ENCODE measurements at places on chromosomes 5 and 9.

DNA sequence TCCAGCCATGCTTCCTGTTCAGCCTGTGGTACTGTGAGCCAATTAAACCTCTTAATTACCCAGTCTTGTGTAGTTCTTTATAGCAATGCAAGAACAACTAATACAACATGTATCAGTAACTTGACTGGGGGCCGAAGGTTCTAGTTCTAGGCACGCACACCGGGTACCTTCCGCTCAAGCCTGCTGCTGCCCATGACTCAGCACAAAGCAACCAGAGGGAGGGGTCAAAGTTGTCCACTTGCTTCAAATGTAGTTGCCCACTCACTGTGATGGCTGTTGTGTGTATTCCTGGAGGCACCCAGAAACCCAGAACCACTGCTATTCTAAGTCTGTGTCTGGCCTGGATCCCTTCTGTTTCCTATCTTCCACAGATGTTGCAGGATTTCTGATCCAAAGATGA lies 222.6 kb downstream of the FRMD3 start:
- DNase-seq, result no peak

- DNase-seq, result no peak
Observed at GRCh38 chr5:178902849-178903248, 7.1 kb downstream of the ZFP2 start.

DNA sequence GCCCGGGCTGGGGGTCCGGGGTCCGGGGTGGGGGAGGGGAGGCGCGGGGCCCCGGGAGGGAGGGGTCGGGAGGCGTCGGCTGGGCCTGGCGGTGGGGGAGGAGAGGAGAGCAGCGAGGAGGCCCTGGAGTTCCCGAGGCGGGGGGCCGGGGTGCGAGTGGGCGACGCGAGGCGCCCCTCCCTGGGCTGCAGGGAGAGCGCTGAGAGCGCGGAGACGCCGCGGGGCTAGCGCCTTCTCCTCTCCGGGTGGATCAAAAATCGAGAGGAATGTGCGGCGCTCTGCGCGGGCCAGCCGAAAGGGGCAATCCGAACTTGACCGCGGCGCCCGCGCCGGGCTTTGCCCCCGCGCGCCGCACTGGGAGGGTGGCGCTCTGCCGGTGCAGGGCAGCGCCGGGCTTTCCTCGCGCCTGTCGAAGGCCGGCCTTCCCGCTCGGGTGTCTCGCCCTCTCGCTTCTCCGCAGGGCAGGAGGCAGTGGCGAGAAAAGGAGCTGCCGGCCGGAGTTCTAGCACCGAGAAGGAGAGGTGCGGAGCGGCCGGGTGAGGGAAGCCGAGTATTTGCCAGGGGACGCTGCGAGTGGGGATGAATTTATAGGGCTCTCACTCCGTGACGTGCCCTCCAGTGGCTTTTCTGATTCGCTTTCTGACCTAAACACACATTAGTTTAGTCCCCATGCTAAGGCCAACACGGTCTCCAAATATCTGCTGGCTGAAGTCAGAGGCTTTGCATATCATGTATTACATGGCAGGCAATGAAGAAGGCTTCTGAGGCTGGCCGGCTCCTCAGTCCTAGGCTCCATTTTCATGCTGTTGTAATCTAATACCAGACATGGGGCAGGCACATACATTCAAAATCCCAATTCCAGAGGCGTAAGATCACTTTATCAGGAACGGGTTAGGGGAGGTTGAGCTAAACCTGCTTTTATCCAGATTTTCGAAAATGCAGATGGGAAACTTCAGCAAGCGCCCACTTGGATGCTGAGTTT lies 503 bp upstream of the GDNF start:
- DNase-seq, result no peak

GRCh38 chr5:156331181-156331580 lies 4.2 kb downstream of the SGCD start:
- DNase-seq, result no peak

DNA sequence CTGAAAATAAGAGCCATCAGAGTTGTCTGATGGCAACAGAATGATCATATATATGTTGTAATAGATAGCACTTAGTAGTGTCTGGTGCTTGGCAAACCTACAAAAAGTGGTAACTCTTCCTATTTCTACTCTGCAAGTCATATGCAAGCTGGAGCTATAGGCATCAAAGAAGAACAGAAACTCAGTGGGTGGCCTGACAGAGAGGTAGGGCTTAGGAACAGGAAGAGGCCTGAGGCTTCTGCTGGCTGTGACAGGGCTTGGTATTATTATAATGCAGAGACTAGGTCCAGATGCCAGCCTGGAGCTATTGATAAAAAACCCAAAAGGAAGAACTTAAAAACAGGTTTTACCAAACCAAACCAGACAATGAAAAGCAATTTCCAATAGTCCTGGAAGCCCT lies 4.4 kb upstream of the DIAPH1 start:
- DNase-seq, result no peak

GRCh38 chr9:112396872-112397271 lies 17.0 kb downstream of the HSDL2 start:
- DNase-seq, result no peak

DNA sequence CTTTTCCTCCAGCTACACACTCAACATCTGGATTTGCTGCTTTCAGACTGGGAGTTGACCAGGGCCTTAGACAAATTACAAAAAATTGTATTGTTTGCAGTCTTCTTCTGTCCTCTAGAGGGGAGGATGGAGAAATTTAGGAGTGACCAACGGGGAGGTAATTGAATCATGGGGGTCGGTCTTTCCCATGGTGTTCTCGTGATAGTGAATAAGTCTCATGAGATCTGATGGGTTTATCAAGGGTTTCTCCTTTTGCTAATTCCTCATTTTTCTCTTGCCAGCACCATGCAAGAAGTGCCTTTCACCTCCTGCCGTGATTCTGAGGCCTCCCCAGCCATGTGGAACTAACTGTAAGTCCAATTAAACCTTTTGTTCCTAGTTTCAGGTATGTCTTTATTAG lies 4.2 kb downstream of the IFNA8 start:
- no peak for DNase-seq

DNA sequence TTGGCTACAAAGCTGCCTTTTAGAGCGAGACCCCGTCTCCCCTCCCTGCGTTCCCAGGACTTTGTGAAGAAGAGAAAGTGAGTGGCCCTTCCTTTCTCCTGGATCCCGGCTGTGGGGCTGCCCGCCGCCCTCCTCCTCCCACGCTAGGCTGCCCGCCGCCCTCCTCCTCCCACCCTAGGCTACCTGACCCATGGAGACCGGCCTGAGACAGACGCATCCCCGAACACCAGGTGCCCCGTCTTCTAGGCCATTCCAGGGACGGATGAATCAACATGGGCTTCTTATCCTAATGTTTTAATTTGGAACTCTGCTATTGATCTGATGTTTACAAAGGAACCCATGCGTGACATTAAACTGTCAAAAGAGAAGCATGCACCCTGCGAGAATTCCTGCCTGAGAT lies 117.3 kb upstream of the LPCAT1 start:
- DNase-seq, result no peak

DNA sequence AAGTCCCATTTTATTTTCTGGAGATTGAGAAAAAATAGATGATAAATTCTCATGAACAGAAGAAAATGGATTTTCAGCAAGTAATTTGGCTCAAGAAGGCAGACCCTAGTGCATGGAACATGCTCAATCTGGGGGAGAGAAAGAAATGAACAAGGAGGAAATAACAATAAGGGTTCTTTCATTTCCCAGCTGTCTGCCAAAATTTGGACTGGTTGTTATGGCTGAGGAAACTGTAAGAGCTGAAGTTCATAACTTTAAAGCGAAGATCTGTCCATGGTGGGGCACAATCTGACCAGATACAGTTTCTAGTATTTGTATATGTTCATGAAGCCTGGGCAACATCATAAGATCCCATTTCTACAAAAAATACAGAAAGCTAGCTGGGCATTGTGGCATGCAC lies 1386.5 kb upstream of the DMAC1 start:
- no peak for DNase-seq

GRCh38 chr5:88544136-88544645 lies 275.5 kb upstream of the TMEM161B start:
- no peak for DNase-seq

DNA sequence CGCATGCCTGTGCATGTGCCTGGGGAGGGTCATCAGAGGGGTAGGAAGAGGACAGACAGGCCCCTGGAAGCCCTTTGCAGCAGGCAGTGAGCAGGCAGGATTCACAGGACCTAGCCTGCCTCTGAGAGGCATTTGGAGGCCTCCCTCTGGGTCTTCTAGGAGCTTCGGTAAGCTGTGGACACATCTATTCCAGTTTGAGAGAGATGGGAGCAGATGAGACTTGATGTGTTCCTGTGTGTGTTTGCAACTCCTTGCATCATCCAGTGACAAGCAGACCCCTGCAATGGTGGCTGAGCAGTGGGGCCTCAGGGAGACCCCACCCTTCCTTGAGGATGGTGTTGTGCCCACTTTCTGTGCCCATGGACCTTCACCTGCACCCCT lies 64.0 kb downstream of the GADD45G start:
- DNase-seq, result no peak

DNA sequence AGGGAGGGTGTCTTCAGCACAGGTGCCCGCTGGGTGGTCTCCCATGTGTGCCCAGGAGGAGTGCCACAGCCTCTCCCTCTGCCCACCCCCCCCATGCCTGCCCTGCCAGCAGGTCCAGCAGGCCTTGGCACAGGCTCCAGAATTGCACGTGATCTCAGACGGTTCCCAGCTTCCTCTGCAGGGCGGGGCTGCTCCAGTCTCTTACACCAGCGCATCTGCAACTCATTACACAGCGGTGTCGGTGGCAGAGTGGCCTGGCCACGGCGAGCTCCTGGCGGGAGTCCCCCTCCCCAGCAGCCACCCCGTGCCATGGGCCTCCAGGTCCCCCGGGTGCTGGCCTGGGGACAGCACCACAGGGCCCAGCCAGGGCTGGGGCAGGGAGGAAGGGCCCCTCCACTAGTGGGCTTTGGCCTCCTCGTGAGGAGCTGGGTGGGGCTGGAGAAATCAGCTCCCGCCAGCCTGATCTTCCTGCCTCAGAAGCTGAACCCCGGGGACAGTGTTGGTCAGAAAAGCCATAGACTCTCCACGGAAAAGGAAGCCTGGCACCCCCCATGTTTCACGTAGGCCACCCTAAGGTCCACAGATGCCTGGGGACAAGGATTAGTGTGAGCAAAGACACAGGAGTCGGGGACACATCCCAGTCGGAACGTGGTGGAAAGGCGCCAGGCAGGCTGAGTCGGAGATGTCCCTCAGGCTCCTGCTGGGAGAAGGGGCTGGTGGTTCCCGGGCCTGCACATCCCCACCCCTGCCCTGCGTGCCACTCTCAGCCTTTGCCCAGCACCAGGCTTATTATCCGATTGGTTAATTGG lies 40.2 kb downstream of the RXRA start:
- no peak for DNase-seq

DNA sequence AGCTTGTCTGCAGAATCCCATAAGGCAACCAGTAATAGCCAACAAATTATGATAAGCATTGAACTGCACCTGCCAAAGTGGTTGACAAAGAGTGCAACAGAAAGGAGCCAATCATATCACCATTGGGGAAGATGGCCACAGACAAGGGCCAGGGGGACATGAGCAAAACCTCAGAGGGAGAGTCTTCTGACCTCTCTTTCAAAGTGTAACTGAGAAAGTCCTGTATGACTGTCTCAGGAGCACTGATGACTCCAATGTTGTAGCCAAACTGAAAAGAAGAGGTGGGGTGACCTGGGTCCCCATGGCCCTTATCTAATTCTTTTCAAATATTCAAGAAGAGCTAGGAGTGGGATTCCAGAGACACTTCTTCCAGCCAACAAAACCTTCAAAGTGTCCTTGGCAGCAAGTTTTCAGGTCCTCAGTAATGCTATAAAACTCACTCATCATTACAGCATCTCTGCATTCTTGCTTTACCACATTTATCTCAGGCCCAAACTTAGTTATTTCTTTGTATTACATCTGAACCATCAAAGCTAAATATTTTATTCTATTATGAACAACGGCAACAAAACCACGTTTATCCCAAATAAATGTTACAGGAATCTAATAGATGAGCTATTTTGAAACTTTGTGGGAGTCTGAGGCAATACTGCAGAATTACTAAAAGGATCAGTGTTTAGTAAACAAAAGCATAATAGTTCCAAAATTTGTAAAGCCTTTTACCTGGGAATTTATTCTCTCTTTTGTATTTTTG lies 24.4 kb downstream of the FBLL1 start:
- DNase-seq, result no peak

DNA sequence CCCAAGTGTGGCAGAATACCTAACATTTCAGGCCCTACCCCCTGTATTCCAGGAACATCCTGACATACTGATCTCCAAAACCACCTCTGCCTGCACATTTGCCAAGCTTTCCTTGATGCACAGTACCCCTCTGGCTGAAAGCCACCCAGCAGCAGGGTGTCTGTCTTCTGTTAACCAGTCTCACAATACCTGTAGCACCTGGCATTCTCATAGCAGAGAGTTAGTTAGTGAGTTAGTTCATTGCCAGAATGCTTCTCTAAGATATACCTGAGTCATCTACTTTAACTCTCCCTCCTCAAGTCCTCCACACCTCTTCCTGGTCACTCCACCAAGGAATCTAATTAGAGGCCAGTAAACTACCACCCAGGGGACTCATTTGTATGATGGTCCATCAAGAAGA lies 46.1 kb upstream of the IL7R start:
- DNase-seq, result no peak

DNA sequence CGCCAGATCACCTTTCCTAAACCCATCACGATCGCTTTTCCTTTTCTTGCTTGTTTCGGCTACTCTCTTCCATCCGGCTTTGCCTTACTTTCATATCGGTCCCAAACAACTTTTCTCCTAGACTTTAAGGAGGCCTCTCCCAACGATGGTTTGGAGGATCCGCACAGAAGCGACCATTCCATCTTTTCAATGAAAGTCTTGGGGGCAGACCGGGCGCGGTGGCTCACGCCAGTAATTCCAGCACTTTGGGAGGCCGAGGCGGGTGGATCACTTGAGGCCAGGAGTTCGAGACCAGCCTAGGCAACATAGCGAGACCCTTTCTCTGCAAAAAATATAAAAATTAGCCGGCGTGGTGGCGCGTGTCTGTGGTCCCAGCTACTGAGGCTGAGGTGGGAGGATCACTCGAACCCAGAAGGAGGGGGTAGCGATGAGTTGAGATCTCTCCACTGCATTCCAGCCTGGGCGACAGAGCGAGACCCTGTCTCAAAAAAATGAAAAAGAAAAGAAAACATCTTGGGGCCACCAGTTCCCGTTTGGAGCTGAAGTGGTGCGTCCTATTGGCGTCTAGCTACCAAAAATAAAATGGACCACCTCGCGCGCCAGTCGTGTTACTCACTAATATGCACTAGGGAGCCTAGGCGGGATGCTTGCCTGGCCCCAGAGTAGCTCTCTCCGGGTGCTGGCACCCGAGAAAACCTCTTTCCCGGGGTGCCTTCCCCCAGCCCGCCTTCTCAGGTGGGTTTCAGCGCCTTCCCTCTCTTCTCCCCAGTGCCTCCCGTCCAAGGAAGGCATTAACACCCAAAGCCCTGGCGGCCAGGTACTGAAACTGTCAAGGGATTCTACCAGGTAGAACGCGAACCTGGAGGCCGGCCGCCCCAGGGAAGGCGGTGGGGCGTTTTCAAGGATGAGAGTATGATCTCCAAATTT lies 800 bp upstream of the AP3B1 start:
- no peak for DNase-seq

DNA sequence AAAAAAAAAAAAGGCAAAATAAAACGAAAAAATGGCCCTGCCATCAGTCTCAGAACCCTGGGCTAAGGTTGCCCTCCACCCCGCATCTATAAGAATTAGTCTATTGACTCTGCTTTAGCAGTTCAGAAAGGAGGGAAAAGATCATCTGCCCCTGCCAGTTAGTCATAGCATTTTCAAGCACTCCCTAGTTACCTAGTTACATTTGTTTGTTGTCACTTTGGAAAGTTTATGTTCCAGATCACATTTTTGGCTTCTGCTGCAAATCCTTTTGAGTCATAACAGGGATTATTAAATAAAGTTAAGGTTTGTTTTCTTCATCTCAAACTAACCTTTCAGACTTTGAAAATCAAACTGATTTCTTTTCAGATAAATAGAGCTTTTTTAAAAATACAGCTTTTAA lies 52.1 kb downstream of the AQP7 start:
- peak; percentile 64 for DNase-seq
